ENCODE measurements at places on chromosomes 13 and 19.
A peak's percentile ranks its signal among the peaks of the same experiment; 100 is the strongest.

GRCh38 chr19:3645067-3645396, 18.4 kb upstream of the CACTIN start:
- no peak for DNase-seq

DNA sequence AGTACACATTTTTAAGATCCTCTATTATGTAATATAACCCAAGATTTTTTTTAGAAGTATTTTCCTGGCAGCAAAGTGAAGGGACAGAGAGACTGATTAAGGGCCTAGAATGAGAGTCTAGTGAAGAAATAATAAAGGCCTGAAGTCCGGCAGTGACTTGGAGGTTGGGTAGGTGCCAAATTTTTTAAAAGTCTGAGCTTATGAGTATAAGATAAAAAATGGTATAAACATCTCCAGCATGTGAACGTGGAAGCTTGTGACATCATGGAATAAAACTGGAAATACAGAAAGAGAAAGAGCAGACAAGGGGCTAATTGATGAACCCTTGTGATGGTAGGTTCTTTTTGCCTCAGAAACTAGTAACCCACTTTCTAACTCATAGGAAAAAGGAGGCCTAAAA, 174.6 kb downstream of the SUCLA2 start:
- no peak for DNase-seq

- no peak for DNase-seq
Measured at GRCh38 chr19:32691952-32692726, 518 bp downstream of the NUDT19 start.

GRCh38 chr19:31511696-31512095, 162.5 kb upstream of the TSHZ3 start:
- DNase-seq, result no peak

DNA sequence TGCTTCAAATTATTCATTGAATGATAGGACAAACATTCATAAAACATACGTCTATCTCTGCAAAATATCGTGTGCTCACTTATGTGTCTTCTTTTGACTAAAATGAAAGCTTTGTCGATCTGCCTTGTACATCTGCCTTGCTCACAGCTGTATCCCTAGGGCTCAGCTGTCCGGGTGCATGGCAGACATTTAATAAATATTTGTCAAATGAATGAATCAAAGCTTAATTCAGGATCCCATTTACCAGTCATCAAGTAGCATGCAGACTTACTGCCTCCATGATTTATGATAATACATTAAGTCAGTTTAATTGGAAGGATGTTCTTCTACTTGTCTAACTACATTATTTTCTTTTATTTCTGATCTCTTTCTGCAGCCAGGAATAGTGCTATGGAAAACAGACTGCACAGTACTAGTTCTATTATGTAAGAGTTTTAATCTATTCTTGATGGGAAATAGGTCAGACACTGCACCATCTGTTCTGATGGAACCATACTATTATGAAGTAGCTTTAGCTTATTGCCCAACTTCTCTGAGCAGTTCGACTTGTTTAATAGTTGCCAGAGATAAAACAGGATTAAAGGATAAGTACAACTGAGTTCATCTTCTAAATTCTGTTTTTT, 13.2 kb downstream of the SLC46A3 start:
- DNase-seq, result no peak

DNA sequence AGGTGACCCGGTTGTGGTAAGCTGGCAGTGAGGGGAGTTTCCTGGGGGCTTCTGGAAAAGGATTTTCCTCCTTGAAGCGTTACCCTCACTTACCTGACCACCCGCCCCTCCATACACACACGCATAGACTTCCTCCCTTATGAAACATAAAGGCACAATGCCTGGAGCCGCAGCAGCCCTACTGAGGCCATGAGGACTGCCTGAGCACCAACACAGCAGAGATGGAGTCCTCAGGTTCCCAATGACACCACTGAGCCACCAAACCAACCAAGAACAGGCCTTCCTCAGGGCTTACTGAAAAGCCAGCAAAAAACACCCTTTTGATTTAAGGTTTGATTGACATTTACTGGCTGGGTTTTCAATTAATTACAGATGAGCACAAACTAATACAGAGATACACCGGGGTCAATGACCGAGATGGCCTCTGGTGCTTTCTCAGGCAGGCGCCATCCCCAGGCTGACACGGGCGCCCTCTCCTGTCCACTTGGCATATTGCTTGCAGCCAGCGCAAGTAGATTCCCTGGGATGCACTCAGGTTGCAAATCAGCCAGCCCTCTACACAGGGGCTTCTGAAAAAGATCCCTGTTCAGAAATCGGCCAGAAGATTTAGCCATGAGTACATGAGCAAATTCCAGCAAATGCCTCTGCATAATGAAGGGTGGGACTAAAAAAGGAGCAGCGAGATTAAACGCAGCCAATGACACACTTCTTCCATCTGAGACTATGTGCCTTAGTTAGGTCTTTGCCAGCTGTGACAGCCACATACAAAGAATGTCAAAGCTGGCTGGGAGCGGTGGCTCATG, 14.8 kb downstream of the OPA3 start:
- DNase-seq, result peak; percentile 62

DNA sequence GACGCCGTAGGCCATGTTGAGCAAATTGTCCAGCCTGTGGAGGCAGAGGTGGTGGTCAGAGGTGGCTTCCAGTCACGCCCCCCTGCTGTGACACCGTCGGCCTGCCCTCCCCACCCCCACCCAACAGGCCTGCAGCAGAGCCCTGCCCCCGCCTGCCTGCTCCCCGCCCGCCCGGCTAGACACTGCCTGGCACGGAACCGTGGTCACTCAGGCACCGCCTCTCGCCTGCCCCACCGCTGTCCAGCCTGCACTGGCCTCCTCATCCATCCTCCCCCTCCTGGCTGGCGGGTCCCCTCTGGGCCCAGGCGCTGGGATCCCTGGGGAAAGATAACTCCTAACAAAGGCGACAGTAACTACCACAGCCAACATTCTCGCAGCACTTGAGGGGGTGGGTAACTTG, 21.7 kb downstream of the PRKCSH start:
- no peak for DNase-seq

Measured in stimulated activated CD4-positive, alpha-beta T cell treated with anti-CD3 and anti-CD28 coated beads, Interleukin-4, amount 100 ng/mL, for 48 hours (primary cell).